Retina (tissue), 1 donor: ENCODE measurements at places on chromosomes 13 and 19.

- no peak for DNase-seq
These were observed 5.2 kb downstream of the PRX start for GRCh38 chr19:40407714-40408597.

- DNase-seq: peak; percentile 43
These were observed 4.3 kb downstream of the RRAS start for GRCh38 chr19:49635530-49636232.

GRCh38 chr13:30158774-30159445, 148.4 kb downstream of the KATNAL1 start:
- no peak for DNase-seq

- DNase-seq: peak; percentile 90
These were observed 17.9 kb upstream of the TINCR start for GRCh38 chr19:5585461-5586299.

- DNase-seq: no peak
These were observed 17.6 kb upstream of the TUBGCP3 start for GRCh38 chr13:112605531-112605990.

DNA sequence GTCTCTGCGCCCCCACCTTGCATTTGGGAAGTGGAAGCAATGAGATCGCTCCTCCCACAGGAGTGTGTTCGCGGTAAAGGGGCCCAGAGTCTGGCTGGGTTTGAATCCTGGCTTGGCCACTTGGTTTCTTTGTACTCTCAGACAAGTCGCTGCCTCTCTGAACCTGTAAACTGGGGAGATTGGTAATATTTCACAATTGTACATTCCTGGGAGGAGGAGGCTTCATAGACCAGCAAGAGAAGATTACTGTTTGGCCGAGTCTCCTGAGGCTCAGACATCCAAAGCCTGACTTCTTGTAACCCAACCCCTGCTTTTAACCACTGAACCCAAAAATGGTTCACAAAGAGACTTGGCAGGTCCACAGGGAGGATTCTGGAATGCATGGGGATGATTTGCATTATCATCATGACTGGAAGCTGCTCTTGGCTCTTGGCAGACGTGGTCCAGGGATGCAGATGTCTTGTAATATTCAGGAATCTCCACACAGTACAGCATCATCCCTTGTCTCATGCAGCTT, 13.6 kb upstream of the STRN4 start:
- DNase-seq: no peak

DNA sequence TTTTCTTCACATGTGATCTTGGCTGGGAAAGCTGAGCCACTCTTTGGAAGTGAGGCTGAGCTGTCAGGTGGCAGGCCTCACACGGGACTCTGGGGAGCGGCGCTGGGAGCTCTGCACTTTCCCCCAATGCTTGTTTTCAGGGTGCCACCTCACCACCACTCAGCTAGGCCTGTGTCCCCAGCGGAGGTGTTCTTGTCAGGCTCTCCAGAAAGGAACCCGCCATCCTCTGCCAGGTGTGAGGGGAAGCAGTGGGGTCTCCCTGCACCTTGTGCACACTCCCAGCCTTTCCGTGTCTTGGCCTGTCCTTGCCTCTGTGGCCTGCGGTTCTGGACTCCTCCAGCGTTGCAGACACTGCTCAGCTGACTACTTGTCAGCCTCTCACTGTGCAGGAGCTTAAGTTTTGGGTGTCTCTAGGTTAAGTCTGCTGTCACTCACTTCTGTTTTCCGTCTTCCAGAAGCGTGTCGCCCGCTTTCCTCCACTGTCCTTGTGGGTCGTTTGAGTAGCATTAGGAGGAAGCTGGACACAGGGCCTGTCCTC, 51.9 kb downstream of the GGACT start:
- DNase-seq: no peak

DNA sequence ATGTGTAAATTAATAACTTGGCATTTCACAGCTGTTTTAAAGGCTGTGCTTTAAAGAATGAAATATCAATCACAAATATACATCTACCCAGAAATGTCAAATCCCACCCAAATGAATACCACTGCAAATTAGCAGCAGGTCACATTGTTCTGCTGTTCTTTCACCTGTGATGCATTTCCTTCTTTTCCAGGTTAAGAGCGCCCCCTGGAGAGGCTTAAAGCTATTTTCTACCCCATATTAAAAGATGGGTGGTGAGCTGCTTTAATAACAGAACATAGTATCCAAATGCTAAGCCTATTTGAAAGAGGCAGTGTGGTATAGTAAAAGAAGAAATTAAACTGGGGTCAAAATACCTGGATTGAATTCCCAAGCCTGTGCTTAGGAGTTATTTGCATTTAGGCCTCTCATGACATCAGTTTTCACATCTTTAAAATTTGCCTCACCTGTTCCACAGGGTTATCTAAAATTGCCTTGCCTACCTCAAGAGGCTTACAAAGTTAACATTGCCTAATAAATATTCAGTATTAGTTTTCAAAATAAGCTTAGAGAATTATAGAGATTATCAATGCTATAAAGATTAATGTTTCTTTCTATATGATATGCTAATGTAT, 396.9 kb upstream of the SLITRK5 start:
- peak; percentile 57 for DNase-seq

GRCh38 chr13:25923217-25924085, 128.4 kb downstream of the SHISA2 start:
- no peak for DNase-seq

- DNase-seq: no peak
These were observed 13.1 kb downstream of the RGL3 start for GRCh38 chr19:11405846-11406643.

DNA sequence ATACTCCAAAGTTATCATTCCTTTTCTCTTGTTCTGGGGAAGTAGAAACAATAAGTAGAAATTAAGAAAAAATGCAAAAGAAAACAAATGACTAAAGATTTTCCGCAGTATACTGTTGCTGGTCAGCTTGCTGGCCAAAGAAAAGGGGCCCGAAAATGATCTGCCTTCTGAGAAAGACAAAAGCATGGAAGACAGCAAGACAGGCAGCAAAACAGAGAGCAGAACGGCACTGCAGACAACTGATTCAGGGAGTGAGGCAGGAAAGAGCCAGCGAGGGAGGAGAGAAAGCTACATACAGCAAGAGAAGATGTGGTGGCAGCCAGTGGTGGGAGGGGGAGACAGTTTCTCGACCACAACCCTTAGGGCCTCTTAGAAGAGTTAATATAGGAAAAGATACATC, 5.3 kb upstream of the DOCK9 start:
- no peak for DNase-seq

- no peak for DNase-seq
These were observed 1.2 kb downstream of the UQCRFS1 start for GRCh38 chr19:29211562-29212355.

GRCh38 chr13:99969453-99969918, 2.1 kb downstream of the ZIC5 start:
- DNase-seq: peak; percentile 68

- DNase-seq: peak; percentile 96
These were observed 1.4 kb downstream of the PEG3 start for GRCh38 chr19:56838909-56839651.

DNA sequence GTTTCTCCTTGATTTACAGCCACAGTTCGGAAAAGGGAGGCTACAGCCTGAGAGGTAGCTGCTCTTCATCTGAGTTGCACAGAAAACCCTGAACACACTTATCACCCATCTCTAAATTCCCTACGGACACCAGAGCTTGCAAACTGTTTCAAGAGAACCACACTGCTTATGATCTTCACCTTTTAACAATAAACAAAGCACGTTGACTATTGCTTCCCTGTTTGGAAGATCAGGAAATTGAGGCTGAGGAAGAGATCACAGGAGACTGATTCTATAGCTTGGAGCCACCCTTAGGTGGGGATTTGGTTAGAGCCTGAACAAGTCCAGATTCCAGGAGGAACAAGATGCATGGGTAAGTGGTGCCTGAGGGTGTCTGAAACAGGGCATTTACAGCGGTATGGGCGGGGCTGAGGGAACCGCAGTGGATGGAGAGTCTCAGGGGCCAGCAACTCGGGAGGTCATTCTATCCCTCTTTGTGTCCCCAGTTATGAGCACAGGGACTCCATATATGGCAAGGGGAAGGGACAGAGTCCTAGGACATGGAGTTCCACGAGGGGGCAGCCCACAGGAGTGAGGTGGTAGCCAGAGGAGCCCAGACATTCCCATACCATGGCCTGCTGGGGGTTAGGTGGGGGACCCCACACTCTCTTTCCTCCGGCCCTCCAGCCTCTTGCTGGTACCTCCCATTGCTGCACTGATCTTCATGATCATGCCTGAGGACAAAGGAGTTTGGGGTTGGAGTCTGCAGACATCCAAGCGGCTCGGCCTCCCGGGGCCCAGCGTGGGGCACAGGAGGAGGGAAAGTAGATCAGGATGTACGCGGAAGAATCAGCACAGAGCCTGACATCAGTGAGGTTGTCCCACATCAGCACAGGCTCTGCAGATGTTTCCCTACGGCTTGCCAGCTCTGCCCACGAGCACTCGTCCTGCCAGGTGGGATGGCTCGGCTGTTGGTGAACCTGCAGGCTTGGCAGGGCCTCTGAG, 162.3 kb upstream of the ZNF536 start:
- DNase-seq: no peak

GRCh38 chr19:29841559-29842367, 30.0 kb downstream of the CCNE1 start:
- DNase-seq: no peak

GRCh38 chr13:30049692-30050091, 199.3 kb upstream of the UBL3 start:
- no peak for DNase-seq

- DNase-seq: no peak
These were observed 1347.3 kb downstream of the PCDH9 start for GRCh38 chr13:65882810-65883209.

- DNase-seq: peak; percentile 47
These were observed 60.0 kb upstream of the LRCH1 start for GRCh38 chr13:46492946-46493345.

DNA sequence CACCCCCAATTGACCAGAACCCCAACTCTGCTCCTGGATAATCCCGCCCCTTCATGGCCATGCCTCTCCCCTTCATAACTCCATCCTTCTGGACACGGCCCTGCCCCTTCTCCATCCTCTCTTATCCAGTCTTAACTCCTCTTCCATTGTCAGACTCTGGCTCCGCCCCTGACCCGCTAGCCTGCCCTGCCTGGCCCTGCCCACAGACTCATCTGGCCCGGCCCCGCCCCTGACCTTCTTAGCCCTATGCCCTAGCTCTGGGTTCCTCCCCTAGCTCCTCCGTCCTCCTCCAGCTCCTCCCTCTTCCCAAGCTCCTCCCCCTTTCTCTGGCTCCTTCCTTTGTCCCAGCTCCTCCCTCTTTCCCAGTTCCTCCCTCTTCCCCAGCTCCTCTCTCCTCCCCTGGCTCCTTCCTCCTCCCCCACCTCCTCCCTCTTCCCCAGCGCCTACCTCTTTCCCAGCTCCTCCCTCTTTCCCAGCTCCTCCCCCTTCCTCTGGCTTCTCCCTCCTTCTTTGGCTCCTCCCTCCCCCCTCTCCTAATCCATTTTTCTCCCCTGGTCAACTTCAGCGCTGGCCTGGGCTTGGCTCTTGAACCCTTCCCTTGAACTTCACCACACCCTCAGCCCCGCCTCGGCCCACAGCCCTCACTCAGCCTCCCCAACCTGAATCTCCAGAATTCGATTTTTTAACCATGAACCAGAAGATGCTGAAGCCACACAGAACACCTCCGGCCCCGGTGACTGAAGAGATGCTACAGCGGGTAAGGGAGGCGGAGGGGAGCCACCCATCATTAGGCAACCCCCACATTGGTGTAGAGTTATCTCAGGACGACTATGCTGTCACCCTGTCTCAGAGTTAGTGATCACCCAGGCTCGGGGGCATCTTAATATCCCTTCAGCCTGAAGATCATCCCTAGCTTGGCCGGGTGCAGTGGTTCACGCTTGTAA, 9.2 kb upstream of the ZNF358 start:
- DNase-seq: peak; percentile 65

GRCh38 chr19:19652482-19653295, 9.2 kb upstream of the GMIP start:
- no peak for DNase-seq

DNA sequence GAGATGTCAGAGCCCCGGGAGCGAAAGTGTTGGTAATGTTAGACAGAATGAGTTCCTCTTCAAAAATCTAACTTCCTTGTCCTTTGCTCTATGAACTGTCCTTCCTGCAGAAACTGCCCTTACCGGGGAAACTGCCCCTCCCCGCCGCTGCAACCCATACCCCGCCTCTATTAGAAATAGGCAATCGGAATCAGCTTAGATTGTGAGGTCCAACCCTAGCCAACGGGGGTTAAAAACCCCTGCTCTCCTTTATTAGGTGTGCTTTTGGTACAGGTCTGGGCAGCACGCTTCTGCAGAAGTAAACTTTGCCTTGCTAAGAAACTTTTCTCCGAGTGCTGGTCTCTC, 11.5 kb upstream of the CAPNS1 start:
- no peak for DNase-seq

GRCh38 chr13:32829269-32829668, 187.0 kb upstream of the KL start:
- no peak for DNase-seq

DNA sequence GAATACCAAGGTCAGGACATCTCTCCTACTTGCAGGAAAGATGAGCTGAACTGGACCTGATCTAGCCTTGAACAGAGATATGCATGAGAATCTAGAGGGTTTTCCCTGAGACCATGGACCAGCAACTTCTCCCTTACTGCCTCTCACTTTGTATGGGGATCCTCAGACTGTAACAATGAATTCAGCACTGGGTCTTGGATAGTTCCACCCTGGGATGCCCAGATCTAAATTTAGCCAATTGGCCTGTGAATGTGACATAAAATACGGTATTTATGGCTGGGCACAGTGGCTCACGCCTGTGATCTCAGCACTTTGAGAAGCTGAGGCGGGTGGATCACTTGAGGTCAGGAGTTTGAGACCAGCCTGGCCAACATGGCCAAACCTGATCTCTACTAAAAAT, 15.3 kb upstream of the LILRA2 start:
- DNase-seq: no peak
